ENCODE measurements at places on chromosomes 12 and 14.
A peak's percentile ranks its signal among the peaks of the same experiment; 100 is the strongest.

- no peak for DNase-seq
These were observed 249.2 kb downstream of the AEBP2 start for GRCh38 chr12:19688532-19688931.

- DNase-seq: no peak
These were observed 59.5 kb upstream of the CHGA start for GRCh38 chr14:92863286-92864080.

DNA sequence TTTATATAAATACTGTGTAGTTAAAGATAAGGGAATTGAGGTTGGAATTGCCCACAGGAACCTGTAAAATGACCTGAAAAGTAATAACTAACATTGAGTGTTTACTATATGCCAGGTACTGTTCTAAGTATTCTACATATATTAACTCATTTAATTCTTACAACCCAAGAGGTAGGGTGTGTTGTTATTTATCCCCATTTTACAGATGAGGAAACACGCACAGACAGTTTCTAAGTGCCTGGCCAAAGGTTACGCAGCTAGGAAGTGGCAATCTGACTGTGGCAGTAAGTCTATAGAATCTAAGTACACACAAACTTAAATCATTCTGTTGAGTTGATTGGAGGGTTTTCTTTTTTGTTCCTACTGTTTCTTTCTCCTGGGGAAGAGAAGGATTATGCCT lies 1.1 kb upstream of the TSPAN31 start:
- DNase-seq: no peak

GRCh38 chr12:91877456-91878235 lies 268.0 kb downstream of the BTG1 start:
- no peak for DNase-seq

DNA sequence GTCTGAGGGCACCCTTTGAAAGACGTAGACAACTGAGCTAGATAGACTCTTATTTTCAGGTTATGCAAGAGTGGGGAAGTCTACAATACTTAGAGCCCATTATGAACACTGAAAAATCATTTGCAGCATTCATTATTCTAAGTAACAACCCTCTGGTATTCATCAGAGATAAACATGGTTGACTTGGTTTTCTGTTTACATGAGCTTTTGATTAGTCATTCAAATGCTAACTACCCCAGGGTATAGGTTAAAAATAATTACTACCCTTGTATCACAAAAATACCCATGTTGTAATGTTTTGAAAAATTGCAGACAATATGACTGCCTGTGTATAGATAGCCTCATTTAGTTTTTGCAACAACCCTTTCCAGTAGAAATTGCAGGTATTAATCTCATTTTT lies 78.5 kb downstream of the PPFIBP1 start:
- DNase-seq: no peak

DNA sequence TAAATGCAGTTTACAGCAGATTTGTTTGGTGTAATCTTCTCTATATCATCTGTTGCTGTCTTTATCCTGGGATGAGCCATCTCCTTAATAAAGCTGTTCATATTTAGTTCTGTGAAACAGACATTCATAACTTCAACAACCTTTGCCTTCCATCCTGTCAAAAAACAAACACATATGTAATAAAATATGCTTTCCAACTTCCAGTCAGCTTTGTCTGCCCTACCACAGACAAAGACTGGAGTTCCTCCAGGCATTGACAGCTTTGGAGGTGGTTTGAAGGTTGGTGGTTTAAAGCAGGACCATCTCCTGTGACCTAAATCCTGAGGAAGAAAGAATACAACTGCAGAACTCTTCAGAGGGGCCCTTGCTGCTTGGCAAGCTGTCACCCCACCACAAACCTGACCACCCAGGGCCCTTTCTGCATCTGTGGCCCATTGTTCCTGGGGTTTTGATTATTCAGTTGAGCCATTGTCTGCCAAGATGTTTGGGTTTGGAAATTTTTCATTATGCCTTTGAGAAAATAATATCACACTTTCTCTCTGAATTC lies 28.2 kb upstream of the PTGR2 start:
- no peak for DNase-seq

DNA sequence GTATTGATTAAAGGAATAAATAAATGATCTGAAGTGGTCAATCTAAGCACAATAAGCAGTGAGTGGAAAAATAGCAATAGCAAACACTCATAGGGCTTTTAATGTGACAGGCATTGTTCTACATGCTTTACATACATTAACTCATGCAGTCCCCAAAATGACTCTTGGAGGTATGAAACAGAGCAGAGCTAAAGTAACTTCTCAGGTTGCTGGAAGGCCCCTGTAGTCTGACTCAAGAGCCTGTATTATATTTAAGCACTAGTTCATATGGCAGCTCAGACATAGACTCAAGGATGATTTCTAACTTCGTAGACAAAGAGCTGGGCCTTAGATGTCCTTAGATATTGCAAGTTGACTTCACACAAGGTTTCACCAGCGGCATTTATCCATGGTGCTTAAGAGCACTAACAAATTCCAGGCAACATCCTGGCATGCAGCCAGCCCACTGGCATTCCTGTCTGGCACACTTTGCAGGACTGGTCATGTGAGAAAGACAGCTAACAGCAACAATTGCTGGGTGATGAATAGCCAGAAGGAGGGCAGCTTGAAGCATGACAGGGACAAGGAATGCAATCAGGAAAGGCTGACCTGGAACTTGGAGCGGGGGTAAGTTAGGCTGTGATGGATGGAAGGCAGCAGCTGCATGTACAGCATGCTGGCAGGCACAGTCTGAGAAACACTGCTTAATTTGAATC lies 22.9 kb upstream of the KTN1 start:
- peak; percentile 59 for DNase-seq

DNA sequence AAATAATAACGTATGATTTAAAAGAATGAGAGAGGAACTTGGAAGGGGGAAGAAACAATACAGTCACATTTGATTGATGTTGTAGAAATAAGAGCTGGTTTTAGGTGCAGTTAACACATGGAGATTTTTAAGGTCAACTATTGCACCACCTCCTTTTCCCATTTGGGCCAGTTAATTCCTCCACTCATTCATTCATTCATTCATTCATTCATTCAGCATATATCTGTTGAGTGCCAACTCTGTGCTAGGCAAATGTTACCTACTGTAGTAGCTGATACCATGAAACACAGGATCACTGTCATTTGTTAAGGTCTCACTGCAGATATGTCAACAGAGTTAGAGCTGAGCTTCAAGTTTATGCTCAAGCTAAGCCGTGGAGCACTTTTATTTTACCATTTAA lies 115.7 kb upstream of the ARID2 start:
- DNase-seq: no peak

GRCh38 chr14:91383439-91383838 lies 34.2 kb downstream of the CCDC88C start:
- DNase-seq: no peak

DNA sequence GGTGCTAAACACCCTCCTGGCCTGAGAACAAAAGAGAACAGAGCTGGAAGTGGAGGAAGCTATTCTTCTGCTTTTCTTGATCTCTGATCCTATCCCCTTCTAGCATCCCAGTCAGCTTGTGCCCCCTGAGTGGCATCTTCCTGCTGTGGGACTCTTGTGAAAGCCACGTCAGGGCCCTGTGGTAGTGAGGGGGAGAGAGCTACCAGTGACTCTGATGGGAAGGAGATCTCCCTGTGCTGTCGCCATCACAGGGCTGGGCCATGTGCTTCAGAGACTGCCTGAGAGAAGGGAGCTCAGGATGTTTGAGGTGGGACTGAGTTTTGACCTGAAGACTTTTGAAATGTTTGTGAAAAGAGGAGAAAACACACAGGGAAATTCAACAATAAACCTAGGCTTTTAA lies 107.6 kb upstream of the FUT8 start:
- no peak for DNase-seq

- DNase-seq: no peak
These were observed 4.4 kb upstream of the AP4S1 start for GRCh38 chr14:31020834-31021575.

- no peak for DNase-seq
These were observed 20.6 kb upstream of the CEP170B start for GRCh38 chr14:104844306-104845032.

GRCh38 chr12:98696036-98696646 lies 51.1 kb downstream of the APAF1 start:
- DNase-seq: no peak

GRCh38 chr12:64675795-64676194 lies 65.5 kb downstream of the RASSF3 start:
- no peak for DNase-seq

DNA sequence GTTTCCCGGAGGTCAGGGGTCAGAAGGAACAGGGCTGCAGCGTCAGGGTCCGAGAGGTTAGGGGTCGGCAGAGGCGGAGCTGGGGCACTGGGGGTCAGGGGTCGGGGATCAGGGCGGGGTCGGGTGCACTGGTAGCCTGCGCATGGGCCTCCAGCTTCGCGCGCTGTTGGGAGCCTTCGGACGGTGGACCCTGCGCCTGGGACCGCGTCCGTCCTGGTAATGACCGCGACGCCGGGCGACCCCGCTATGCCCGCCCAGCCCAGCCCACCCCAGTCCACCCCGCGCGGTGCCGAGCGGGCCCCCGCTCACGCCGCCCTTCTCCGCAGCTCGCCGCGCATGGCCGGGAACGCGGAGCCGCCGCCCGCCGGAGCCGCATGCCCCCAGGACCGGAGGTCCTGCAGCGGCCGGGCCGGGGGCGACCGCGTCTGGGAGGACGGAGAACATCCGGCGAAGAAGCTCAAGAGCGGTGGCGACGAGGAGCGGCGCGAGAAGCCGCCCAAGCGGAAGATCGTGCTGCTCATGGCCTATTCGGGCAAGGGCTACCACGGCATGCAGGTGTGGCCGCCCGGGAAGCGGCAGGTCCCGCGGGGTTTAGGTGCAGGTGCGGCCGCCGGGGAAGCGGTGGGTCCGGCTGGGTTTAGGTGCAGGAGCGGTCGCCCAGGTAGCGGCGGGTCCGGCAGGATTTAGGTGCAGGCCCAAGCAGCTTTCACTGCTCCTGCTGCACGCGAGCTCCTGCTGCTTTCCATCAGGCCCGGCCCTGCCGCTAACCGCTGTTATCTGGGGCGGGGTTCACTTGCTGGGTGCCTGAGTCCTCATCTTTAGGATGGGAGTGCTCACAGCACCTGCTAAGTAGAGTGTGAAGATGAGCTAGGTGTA lies 743 bp downstream of the PUS1 start:
- no peak for DNase-seq

DNA sequence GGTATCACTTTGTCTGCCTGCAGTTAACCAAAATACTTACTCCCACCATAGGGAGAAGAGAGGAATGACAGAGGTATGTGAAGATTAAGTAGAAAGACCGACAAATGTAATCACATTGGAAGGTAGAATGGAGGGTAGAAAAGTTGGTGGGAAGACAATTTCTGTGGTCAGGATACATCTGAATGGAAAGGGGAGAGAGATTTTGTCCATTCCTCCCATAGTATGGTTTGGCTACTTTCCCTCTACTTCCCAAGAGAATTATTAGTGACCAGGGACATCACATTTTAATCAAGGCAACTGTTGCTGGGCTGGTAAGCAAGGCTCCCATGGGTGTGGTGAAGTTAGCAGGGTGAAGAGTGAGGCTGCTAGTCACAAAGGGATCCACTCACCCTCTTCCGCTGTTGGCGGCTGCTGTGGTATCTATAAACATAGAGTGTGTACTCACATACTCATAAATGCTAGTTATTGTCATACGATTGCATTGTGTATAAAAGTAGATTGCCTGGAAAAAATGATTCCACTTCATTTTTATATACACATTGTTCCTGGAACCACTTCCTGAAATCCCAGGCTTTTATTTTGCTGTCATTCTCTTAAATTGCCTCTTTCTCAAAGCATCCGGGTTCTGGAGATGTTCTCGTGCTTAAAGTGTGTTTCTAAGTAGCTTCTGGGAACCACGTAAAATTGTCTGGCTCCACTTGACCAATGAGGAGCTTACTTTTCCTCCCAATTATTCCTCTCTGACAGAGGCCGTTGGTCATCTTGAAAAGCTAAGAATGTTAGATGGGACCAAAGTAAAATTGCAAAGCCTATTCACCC lies 413.1 kb downstream of the ZFP36L1 start:
- no peak for DNase-seq

- no peak for DNase-seq
These were observed 94.1 kb downstream of the SLC25A47 start for GRCh38 chr14:100416921-100417860.

DNA sequence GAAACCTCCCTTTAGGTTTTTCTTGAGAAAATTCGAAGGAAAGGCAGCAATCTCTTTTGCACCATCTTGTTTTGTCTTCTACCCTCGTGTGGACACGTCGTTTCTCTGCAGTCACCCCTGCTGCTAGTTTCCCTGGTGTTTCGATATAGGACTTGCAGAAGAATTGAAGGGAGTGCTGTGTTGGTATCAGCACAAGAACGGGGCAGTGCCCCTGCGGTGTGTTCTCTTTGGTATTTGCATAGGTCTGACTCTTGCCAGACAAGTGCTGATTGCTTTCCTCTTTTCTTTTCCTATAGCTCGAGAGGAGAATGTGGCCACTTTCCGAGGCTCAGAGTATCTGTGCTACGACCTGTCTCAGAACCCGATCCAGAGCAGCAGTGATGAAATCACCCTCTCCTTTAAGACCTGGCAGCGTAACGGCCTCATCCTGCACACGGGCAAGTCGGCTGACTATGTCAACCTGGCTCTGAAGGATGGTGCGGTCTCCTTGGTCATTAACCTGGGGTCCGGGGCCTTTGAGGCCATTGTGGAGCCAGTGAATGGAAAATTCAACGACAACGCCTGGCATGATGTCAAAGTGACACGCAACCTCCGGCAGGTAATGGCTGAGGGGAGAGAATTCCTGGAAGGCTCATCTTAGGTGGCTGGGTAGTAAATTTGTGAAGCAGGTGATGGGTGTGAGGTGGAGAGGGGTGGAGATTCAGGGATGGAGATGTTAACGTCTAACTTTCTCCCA lies 474.8 kb downstream of the NRXN3 start:
- no peak for DNase-seq

DNA sequence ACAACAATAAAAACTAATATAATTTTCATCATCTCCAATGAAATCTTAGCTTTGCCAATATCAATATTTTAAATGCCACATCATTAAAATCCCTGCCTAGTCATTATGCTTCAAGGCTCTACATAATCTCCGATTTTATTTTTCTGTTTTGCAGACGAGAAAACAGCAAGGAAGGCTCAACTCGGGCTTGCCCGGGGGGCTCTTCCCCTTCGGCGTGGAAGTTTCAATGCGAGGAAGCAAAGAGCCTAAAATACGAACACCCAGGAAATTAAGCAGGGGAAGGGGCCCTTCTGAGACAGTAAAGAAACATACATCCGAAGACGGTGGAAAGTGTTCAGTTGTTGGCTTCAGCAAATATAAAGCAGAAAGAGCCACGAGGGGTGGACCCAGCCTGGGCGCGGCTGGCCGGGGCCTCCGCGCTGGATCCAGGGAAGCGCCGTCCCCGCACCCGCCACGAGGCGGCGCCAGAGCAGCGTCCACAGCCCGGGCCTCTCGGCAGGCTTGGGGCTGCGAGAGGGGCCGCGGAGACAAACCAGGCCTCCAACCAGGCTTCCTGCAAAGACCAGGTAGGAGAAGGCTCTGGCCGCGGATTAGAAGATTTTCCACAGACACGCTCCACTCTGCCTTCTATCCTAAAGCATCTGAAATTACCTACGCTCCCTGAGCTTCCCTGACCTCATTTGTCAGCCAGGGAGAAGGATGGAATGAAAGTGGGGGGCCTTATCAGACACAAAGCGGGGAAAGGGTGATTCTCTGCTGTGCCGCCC lies 77.2 kb downstream of the SERPINA3 start:
- peak; percentile 7 for DNase-seq

Data from skin of body (tissue), 3 donors.